ENCODE measurements at places on chromosomes 12 and 14.
A peak's percentile ranks its signal among the peaks of the same experiment; 100 is the strongest.

- no peak for DNase-seq
Measured at GRCh38 chr12:64218597-64218996, 3.5 kb downstream of the KICS2 start.

DNA sequence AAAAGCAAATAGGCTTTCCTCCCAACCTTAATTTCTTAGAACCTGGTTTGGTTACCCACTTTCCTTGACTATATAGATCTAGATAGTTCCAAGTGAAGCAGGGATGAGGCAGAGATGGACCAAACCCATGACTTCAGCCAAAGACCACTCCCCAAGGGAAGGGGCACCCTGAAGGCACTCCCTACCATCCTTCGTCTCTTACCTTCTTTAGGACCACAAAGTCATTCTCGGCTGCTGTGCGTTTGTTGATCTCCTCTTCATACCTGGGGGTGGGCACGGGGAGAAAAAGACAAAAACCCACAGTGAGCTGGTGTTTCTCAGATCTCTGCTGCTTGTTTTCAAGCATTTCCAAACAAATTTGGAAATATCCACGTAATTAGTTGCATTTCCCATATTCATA lies 3.4 kb downstream of the KRT4 start:
- DNase-seq = no peak

DNA sequence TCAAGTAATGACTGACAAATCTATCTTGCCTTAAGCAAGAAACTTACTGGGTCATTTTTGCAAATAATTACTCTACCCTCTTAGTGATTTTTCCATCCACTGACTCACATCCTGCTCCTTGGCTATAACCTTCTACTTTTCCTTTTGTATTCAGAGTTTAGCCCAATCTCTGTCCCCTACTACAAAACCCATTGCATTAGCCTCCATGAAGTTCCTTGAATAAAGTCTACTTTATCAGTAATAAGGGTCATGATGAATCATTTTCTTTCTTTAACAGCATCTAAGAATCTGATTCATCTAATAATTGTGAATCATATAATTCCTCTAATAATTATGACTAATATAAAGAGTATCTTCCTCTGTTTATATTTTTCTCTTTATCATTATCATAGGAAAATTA lies 132.6 kb downstream of the NTS start:
- DNase-seq = no peak

GRCh38 chr14:90518941-90519256 lies 122.1 kb downstream of the CALM1 start:
- peak; percentile 77 for DNase-seq

DNA sequence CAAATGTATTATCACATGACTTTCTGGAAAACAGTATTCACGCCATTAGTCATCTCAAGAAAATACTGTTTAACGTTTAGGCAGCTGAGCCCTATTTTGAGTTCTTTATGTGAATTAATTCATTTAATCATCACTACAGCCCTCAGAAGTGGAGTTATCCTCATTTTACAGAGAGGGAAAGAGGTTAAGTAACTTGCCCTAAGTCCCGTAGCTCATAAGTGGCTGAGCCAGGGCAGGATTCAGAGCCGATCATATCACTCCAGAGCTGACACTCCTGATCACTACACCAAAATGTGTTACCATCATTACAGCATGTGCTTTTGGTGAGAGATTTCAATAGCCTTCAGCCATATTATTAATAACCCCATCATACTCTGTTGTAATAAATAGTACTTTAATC lies 210.6 kb downstream of the FBXL14 start:
- no peak for DNase-seq

GRCh38 chr12:113398346-113399290 lies 5.1 kb downstream of the SDS start:
- DNase-seq = peak; percentile 64

DNA sequence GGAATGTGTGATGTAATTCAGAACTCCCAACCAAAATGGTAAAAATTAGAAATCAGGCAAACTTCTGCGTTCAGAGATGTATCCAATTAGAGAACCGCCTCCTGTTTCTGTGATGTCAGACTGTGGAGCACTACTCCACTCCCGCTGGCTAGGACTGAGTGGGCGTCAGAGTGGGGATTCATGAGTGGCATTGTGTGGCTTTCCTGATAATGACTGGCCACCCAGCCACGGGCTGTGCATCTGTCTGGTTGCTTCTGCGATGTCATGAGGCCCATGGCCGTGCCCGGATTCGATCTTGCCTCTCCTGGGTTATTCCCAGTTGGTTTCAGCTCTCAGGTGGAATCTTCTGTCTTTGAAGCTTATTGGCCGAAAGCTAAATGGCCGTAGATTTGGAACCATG lies 87.1 kb upstream of the KCNA1 start:
- no peak for DNase-seq

- DNase-seq = peak; percentile 73
Measured at GRCh38 chr14:99524091-99524661, 43.0 kb downstream of the CCNK start.

GRCh38 chr12:125634813-125635212 lies 569.6 kb downstream of the AACS start:
- no peak for DNase-seq

DNA sequence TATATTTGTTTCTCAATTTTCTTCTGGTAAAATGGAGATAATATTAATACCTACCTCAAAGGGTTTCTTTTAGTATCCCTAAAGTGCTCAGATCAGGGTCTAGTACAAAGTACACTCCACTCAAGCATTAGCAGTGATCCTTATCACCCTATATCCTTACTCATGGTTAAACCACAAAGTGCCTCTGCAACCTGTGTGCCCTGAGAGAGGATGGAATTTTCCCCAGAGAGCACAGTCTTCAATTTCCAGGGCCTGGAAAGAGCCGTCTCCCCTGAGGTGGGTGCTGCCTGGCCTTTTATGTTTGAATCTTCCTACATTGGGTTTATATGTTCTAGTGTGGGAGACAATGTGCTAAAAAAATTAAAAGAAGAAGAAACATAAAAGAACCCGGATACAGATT lies 183.1 kb upstream of the FBXO33 start:
- no peak for DNase-seq

- DNase-seq = no peak
Measured at GRCh38 chr14:65872536-65872935, 460.0 kb downstream of the FUT8 start.

DNA sequence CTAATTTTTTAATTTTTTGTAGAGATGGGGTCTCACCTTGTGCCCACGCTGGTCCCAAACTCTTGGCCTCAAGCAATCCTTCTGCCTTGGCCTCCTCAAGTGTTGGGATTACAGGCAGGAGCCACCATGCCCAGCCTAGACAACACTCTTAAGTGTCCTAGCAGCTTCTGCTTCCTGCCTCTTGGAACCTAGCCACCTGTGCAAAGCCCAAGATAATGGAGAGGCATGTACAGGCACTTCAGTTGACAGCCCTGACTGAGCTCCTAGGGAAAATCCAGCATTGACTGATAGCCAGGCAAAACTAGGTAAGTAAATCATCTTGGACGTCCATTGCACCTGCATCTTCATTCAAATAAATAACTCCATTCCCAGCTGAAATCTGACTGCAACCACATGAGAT lies 15.5 kb downstream of the COX14 start:
- no peak for DNase-seq

GRCh38 chr14:23828616-23829015 lies 125.0 kb upstream of the DHRS4 start:
- no peak for DNase-seq

- DNase-seq = no peak
Measured at GRCh38 chr12:54074308-54074707, 20.7 kb downstream of the HOXC4 start.

- no peak for DNase-seq
Measured at GRCh38 chr12:91383099-91383498, 200.5 kb upstream of the DCN start.

- no peak for DNase-seq
Measured at GRCh38 chr14:39264057-39264456, 30.3 kb downstream of the MIA2 start.

DNA sequence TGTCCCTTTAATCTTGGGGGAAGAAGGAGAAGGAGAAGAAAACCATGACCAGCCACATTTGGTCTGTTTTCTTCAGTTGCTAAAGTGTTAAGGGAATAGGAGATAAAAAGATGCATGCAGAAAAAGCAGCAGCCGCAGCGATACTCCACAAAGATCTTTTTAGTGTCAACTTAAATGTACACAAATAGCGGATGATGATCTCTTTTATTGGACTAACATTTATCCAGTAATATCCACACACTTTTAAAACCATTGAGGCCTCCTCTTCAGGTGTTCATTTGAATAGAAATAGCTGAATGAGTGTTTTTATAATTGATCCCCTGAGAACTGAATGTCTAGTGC lies 83.5 kb downstream of the PAPOLA start:
- DNase-seq = no peak

DNA sequence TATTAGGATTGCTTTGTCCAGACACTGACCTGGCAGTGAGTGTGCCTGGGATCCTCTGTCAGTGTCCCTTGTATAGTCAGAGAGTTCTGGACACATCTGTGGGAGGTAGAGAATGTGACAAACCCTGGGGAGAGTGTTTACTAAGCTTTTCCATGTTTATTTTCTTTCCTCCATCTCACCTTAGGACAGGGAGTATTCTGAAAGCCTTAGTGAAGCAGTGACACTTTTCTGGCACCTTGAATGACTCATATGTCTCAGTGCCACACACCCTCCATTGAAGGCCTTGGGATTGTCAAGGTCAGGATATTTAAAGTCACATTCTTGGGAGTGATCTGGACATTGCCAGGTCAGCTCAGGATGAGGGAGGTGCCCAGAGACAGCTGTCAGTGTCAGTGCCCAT lies 34.9 kb upstream of the CTDSP2 start:
- DNase-seq = no peak

GRCh38 chr12:127133675-127134335 lies 1133.2 kb upstream of the TMEM132C start:
- no peak for DNase-seq

- no peak for DNase-seq
Measured at GRCh38 chr12:46133751-46134150, 135.1 kb downstream of the SLC38A1 start.

- DNase-seq = peak; percentile 98
Measured at GRCh38 chr14:103546652-103547454, 15.6 kb downstream of the BAG5 start.

- DNase-seq = no peak
Measured at GRCh38 chr14:75343911-75344310, 65.3 kb downstream of the FOS start.

DNA sequence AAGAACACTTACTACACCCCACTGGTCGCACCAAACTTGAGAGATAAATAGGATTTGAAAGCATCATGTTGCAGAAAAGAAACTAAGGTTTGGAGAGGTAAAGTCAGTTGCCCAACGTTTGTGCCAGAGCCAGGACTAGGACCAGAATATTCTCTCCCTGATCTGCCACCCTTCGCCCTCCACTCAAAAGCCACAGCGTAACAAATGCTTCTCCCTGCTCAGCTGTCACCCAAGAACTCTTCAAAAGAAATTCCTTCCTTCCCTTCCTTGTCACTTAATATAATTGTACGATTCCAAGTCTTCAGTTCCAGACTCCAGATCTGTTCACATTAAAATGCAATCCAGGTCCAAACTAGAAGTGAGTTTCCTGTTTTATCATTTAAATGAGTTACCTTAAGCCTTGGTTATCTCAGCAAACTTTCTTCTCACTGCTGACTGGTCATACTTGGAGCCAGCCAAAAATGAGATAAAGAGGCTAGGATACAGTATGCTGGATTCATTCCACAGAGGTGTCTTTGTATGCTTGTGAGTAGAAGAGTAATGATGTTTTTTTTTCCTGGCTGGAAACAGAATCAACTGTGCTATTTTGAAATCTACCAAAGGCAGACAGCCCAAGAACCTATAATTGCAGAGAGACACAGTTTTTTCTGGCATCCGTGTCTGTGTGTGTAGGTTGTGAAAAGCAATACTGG lies 12.8 kb upstream of the PPFIBP1 start:
- no peak for DNase-seq

DNA sequence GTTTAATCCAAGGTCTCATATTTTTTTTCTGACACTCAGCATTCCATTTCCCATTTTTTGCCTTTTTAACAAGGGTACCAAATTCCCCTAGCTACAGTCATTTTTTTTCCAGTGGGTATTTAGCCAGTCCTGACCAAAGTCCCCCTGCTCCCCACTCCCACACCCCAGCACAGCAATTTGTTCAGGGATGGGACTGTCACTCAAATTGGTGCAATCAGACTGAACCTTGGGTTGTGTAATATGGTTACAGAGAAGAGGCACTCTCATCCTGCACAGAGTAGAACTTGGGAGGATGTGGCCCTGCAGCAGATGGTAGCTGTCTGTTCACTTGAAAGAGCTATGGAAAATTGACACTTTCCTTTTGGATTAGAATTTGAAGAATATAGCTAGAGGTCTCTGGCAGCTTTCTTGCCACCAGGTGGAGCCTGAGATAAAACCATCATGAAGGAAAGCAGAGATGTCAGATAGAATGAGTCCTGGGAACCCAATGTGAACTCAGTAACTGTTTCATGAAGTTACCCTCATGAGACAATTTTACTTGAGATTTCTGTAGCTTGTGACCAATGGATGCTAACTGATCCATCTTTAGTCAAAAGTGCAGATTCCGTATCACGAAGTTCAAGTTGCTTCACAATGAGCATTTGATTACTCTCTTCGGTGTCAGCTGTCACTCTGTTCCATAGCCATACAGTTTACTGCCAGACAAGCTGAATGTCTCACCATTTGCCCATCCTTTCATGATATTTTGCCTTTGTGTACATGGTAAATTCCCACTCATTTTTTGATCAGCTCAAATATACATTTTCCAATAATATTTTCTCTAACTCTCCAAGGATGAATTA lies 394.0 kb upstream of the SYT1 start:
- DNase-seq = peak; percentile 1

GRCh38 chr14:51715250-51715649 lies 63.5 kb downstream of the FRMD6 start:
- DNase-seq = no peak

DNA sequence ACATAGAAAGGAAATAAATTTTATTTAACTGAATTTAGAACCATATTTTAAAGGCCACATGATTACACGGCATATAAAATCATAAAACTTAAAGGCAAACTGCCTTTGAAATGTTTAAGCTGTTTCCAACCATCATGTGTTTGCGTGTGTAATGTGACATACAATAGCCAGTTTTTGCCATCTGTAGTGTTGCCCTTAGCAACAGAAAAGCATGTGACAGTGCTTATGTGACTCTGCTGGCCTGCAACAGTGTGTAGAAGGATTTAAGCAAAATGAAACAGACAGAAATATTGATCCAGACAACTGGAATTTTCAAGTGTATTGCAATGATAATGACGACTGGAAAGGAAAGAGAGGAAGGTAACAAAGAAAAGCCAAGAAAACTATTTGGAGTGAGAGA lies 49.5 kb downstream of the TSPAN19 start:
- no peak for DNase-seq

GRCh38 chr12:122886161-122886560 lies 9.8 kb downstream of the VPS37B start:
- DNase-seq = no peak

- DNase-seq = no peak
Measured at GRCh38 chr14:90553298-90553920, 156.6 kb downstream of the CALM1 start.

DNA sequence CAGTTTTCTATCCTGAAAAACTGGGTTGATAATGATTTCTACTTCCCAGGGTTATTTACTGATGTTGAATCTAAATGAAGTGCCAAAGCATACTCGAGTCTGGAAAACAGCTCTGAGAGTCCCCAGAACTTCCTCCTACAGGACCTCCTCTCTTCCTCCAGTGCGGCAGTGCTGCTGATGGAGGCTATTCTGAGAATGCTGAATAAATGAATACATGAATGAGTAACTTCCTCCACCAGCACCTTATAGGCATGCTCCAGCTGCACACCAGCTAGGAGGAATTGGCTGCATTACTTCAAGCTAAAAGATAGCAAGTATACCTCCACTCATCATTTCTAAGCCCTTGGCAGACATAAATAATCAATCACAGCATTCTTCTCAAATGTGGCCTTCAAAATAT lies 448.8 kb upstream of the CCDC196 start:
- DNase-seq = no peak

- no peak for DNase-seq
Measured at GRCh38 chr14:89810101-89810500, 144.4 kb downstream of the EFCAB11 start.
